ENCODE measurements at places on chromosomes 11 and 22.

- no peak for DNase-seq
These were observed 5.5 kb downstream of the PYGM start for GRCh38 chr11:64754124-64754918.

DNA sequence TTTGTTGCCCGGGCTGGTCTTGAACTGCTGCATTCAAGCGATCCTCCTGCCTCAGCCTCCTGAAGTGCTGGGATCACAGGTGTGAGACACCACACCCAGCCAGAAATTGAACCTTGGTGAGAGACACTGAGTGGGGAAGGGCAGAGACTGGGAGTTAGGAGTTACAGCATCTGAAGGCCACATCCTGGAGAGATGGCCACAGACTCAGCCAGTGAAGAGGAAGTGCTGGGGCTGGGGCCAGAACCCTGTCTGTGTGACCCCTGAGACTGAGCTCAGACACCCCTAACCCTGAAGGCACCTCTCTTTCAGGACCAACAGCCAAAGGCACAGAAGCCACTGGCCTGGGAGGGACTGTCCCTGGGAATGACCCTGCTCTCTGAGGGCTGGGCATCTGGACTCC is 33.8 kb downstream of the TXN2 start:
- DNase-seq = no peak

DNA sequence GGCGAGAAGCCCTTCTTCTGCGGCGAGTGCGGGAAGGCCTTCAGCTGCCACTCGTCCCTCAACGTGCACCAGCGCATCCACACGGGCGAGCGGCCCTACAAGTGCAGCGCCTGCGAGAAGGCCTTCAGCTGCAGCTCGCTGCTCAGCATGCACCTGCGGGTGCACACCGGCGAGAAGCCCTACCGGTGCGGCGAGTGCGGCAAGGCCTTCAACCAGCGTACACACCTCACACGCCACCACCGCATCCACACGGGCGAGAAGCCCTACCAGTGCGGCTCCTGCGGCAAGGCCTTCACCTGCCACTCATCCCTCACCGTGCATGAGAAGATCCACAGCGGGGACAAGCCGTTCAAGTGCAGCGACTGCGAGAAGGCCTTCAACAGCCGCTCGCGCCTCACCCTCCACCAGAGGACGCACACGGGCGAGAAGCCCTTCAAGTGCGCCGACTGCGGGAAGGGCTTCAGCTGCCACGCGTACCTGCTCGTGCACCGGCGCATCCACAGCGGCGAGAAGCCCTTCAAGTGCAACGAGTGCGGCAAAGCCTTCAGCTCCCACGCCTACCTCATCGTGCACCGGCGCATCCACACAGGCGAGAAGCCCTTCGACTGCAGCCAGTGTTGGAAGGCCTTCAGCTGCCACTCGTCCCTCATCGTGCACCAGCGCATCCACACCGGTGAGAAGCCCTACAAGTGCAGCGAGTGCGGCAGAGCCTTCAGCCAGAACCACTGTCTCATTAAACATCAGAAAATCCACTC is 12.2 kb downstream of the ZNF74 start:
- DNase-seq = no peak

GRCh38 chr11:85307366-85307765 is 319.8 kb downstream of the DLG2 start:
- DNase-seq = no peak

DNA sequence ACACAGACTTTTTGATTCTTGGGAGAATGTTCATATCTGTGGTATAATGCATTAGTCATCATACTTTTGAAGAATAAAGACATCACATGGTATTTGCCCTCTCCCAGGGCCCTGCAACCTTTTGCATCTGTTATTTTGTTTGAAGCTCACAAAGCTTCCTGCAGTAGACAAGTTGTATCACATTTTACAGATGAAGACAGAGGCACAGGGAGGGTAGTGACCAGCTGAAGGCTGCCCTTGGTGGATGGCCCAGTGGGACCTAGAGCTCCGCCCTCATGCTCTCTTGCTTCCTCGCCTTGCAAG is 66.4 kb downstream of the UBASH3B start:
- no peak for DNase-seq

GRCh38 chr22:50314455-50315288 is 7.2 kb upstream of the PLXNB2 start:
- no peak for DNase-seq

GRCh38 chr11:2144544-2145248 is 5.5 kb upstream of the IGF2 start:
- DNase-seq = no peak

- no peak for DNase-seq
These were observed 137.1 kb upstream of the CTSC start for GRCh38 chr11:88474655-88475054.

DNA sequence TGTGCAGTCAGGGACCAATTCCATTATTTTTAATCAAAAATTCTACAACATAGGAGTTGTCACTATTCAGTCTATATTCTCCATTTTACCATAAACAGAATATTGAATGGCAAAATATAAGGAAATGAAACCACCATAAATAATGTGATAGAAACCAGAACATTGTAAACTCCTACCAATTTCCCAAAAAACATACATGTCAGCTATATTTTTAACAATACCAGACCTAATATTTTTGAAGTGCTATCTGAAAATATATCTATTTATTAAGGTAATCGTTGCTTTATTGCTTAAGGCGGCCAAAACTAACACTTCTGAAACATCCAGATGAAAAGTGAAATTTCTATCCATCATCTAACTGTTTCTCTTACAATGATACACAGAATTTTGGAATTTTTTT is 123.0 kb upstream of the C11orf58 start:
- no peak for DNase-seq

GRCh38 chr11:77287615-77288273 is 13.7 kb downstream of the GDPD4 start:
- no peak for DNase-seq

DNA sequence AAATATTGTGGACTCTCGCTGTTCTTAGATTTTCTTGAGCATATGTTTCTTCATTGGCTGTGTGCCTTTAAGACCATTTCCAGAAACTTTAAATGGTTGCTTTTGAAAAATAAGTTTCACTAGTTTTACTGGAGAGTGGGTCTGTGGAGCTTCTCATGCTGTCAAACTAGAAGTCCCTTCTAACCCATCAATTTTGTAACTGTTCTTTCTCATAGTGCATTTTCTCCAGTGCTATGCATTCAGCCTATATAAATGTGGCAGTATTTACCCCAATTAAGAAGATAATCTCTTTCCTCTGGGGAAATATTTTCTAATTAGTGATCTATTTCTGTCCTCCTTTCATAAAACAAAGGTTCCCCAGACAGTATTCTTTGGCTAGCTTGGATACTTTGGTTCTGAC is 97.9 kb upstream of the RRM1 start:
- DNase-seq = no peak

DNA sequence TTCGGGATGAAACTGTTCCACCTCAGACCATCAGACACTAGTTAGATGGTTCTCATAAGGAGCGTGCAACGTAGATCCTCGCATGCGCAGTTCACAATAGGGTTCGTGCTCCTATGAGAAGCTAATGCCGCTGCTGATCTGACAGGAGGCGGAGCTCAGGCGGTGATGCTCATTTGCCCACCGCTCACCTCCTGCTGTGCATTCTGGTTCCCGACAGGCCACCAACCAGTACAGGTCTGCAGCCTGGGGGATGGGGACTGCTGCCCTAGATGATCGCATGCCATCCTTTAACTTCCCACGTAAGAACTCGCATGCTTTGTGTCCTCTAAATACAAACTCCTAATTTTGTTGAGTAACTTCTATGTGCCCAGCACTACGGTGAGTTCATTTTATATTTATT is 62.6 kb downstream of the EFCAB6 start:
- no peak for DNase-seq

GRCh38 chr11:35593143-35593542 is 25.1 kb upstream of the FJX1 start:
- no peak for DNase-seq

DNA sequence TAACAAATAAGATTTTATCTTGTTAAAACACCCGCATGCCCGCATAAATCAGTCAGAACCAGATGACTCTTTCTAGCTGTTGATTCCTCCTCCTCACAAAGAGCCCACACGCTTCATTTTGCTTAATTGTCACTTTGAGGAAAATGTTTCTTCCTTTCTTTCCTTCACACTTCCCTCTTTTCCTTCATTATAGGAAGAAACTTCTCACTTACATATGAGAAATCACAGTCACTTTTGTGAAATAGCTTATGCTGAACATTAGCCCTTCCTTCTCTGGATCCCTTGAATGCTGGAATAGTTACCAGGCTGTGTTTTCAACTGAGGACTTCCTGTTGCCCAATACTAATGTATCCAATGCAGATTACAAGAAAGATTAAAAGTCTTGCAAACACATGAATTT is 5.8 kb downstream of the MS4A6E start:
- DNase-seq = no peak

- no peak for DNase-seq
These were observed 54.2 kb upstream of the AMPD3 start for GRCh38 chr11:10400856-10401255.

GRCh38 chr11:116840224-116840745 is 2.9 kb upstream of the APOA1 start:
- DNase-seq = no peak

- no peak for DNase-seq
These were observed 10.0 kb downstream of the PPM1F start for GRCh38 chr22:21942407-21943343.

DNA sequence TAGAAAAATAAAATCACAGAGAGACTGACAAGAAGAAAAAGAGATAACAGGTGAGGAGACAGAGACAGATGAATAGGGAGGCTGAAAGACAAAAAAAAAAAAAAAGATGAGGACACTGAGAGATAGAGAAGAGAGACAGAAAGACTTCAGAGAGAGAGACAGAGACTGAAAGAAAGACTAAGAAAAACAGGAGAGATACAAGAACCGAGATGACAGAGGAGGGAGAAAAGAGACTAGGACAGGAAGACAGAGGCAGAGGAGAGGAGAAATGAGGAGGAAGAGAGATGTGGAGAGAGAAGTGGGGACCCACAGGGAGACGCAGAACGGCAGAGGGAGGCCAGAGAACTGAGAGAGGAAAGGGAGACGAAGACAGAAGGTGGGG is 771 bp downstream of the GPR83 start:
- no peak for DNase-seq

DNA sequence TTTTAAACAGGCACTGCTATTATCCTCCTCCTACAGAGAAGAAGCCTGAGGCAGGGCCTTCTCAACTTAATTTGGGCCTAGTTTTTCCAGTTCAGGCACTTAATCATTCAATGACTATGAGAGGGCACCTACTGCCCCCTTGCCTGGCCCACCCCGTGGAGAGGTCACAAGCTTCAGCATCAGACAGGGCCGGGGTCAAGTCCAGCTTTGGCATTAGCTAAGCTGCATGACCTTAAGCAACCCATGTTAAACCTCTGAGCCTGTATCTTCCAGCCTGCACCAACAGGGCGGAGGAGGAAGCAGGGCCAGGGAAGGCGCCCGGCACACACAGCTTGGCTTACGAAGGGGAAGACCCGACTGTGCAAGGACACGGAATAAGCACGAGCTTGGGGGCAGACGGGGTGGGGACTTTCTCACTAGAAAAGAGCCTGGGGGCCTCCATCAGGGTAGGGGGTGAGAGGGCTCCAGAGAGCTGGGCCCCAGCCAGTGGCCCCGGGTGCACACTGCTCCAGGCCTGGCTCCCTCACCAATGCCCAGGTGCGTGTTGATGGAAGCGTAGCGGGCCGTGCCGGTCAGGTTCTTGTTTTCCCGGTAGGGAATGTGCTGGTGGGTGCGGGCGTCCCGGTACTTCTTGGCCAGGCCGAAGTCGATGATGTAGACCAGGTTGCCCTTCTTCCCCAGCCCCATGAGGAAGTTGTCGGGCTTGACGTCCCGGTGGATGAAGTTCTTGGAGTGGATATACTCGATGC is 16.9 kb downstream of the CSNK1E start:
- no peak for DNase-seq

GRCh38 chr11:74720596-74721478 is 10.4 kb downstream of the CHRDL2 start:
- no peak for DNase-seq

DNA sequence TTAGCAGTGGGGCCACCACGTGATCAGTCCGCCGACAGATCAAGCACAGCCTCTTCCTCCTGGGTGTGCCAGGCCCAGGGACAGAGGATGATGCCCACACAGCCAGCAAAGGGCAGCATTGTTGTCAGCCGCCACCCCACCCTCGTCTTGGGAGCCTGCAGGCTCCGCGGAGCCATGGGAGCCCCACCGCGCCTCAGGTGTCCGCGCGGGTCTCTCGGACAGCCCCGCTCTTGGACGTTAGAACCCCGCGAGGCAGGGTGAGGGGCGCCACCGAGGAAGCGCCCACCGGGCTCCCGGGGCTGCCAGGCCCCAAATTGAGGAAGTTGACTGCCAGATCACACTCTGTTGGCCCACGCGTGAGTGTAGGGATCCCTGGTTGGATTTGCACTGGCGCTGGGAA is 83.9 kb upstream of the MS4A8 start:
- DNase-seq = no peak

GRCh38 chr11:5923427-5923776 is 18.6 kb upstream of the OR56A3 start:
- no peak for DNase-seq

DNA sequence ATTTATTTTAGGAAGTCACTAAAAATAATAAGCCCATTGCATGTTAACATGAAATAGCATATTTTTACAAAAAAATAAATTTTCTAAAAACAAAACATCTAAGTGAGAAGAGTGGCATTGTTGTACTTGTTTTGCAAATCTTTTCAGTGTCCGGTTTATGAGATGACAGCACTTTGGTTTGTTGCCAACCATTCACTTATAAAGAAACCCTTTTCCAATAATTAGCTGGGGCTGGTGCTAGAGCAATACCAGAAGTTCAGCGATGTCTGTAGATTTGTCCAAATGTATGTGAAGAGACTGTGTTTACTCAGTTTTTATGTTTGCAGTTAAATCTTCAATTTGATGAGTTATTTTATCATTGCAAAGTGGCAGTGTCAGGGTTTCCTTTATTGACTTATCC is 22.1 kb upstream of the KRTAP5-7 start:
- no peak for DNase-seq

GRCh38 chr11:32171445-32171844 is 80.6 kb downstream of the RCN1 start:
- no peak for DNase-seq

- DNase-seq = no peak
These were observed 1.8 kb upstream of the SMIM35 start for GRCh38 chr11:118088531-118088930.
